ENCODE measurements at places on chromosomes 7 and 10.

GRCh38 chr10:36211856-36212255, 569.8 kb upstream of the FZD8 start:
- DNase-seq = no peak

- no peak for DNase-seq
These were observed 57.0 kb downstream of the SMURF1 start for GRCh38 chr7:99086944-99087343.

DNA sequence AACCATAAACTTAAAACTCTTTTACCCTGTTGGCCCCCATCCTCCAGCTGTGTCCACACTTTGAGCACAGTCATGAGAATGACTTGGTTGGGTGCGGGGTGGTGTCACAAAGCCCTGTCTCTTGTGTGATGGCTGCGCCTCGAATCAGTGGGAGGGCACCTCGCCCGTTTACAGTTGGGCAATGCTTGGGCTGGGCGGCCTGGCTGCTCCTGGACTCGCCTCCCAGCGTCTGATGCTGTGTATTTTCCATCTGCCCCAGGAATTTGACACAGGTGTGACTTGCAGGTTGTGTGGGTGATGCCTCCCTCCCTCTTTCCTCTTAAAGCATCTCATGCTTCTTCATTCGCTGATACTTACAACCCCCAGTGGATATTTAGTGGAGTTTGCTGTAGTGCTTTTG, 33.7 kb downstream of the CHST12 start:
- DNase-seq = no peak

- DNase-seq = no peak
These were observed 135.6 kb downstream of the TMEM178B start for GRCh38 chr7:141209454-141209853.

DNA sequence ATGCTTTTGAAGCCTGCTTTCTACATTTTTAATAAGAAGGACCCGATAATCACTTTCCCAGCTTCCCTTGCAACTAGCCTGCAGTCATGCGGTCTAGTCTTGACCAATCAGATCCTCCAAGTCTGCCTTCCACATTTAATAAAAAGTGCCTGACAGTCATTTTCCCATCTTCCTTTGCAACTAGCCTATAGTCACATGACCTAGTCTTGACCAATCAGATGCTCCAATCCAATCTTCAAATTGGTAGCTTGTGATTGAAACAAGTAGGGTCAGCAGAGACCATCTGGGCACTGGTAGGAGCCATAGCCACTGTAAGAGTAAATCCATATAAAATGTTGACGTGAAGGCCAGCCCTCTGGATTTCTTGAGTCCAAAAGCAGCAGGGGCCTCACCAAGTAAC, 80.0 kb downstream of the NPTX2 start:
- no peak for DNase-seq

DNA sequence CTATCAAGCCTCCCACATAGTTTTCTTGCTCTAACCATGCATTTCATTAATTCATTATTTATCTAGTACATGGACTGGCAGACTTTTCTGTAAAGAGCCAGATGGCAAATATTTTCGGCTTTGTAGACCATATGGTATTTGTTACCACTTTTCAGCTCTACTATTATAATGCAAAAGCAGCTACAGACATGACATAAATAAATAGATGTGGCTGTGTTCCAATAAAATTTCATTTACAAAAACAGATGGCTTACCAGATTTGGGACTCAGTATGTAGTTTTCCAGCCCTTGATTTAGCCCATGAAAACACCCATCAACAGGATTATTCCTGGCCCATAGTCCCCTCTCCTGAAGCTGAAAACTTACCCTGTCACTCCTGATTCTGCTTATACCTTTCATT, 32.1 kb downstream of the PLCE1 start:
- no peak for DNase-seq

DNA sequence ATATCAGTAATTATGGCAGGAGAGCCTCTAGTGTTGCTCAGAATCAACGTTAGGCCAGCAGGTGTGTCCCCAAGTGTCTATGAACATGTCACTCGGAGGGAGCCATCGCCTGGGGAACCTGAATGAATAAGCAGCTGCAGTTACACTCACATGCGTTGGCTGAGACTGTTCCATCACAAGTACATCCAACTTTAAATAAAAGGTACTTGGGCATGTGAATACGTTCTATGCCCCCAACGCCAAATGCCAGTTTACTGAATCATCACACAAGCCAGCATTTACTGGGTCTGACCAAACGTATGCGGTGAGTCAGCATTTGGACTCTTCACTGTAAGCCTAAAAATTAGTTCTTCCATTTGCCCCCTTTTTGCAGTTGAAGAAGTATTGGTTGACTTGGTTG, 207.6 kb upstream of the PLXNA4 start:
- no peak for DNase-seq

DNA sequence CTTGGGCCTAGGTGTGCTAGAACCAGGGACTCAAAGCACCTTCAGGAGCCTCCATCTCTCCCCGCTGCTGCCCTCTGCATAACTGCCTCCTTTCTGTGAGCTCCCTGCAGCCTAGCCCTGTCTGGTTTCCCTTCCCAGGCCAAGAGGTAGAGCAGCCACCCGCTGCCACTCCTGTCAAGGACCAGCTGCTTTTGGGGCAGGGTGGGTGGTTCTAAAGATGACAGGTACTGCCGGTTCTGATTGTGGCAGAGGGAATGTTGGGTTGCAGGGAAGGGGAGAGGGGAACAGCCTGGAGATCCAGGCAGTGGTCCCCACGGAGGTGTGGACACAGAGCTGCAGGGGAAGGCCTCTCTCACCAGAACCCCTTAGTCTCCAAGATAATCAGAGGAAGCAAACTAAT, 3.7 kb upstream of the FLNC start:
- DNase-seq = no peak

DNA sequence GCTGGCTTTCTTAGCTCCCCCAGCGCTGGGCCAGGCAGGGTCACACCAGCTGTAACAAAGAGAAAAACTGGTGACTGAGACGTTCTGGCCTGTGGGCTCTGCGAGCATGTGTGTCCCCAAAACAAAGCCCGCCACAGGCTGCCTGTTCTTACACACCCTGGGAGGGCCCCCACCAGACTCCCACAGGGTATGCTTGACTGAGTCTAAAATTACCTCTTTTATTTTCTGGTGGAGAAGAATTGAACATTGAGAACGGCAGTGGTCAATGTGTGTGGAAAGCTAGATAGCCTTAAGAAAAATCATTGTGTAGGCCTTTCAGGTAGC, 808 bp downstream of the C10orf71 start:
- DNase-seq = no peak

- DNase-seq = no peak
These were observed 70.2 kb downstream of the SORCS3 start for GRCh38 chr10:104711302-104711721.

DNA sequence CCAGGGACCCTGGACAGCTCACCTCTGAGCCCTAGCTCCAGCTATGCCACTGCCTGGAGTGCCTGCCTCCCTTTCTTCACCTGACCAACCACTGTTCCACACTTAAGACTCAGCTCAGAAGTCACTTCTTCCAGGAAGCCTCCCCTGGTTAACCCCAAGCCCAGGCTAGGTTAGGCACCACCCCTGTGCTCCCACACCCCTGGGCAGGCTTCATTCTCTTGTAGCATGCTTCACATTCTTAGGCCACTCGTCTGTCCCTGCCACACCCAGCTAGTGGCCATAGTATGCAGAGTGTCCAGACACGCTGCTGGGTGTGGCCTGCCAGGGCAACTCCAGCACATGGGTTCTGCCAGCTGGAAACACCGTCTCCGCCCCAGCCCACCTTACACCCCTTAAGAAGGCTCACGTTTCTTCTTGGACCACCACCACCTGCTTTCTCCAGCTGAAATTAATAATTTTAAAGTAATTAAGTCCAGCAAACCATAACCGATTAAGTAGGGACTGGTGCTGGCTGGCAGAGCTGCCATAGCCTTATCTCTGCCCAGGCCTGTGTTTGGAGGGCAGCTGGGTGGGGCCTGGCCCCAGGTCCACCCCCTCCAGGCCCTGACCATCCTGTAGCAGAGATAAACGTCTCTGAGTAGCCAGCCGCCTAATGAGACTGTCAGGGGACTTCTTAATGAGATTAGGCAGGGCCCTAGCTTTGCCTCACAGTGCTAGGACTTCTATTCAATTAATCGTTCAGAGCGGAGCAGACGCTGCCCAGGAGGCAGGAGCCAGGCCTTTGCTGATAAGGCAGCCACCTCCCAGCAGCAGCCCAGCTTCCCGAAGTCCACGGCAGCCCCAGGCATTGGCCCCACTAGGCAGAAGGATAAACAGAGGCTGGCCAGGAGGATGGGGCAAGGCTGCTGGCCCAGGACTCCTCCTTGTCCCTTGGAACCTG, 20.5 kb downstream of the GRID1 start:
- DNase-seq = no peak
